Esophagus squamous epithelium (tissue), 5 donors: ENCODE measurements at places on chromosomes 6 and 20. TPM values are rescaled to one million over a fixed set of nuclear protein-coding genes. Genes with fewer than 3 reads are reported as not detected.

IL20RA gene
- total RNA-seq: 20.7 TPM

TGM6 gene
- total RNA-seq: not detected

CDH4 gene
- not detected for total RNA-seq

LAMA2 gene
- 9.5 TPM for total RNA-seq

PHACTR3 gene
- 0.18 TPM for total RNA-seq

VSX1 gene
- not detected for total RNA-seq

KCNK5 gene
- 11.0 TPM for total RNA-seq

CHD6 gene
- 11.8 TPM for total RNA-seq

PSORS1C2 gene
- total RNA-seq: not detected

LPA gene
- total RNA-seq: 1.2 TPM

LGSN gene
- total RNA-seq: not detected

DNMT3B gene
- 2.2 TPM for total RNA-seq

HLA-F gene
- 10.2 TPM for total RNA-seq

TMC2 gene
- total RNA-seq: not detected

THBS2 gene
- 4.3 TPM for total RNA-seq

CDSN gene
- not detected for total RNA-seq

SCP2D1 gene
- not detected for total RNA-seq

CDK5RAP1 gene
- 20.5 TPM for total RNA-seq

SCRT2 gene
- not detected for total RNA-seq

IL17F gene
- total RNA-seq: not detected

PTPRT gene
- not detected for total RNA-seq

FAM162B gene
- 6.5 TPM for total RNA-seq

SALL4 gene
- total RNA-seq: 0.26 TPM

ADGRG6 gene
- total RNA-seq: 22.3 TPM

HRH3 gene
- not detected for total RNA-seq

BEND6 gene
- not detected for total RNA-seq

LY6G6C gene
- 0.53 TPM for total RNA-seq

CYP39A1 gene
- total RNA-seq: 3.0 TPM

PLCB4 gene
- total RNA-seq: 3.9 TPM

CLIC5 gene
- total RNA-seq: 1.3 TPM

BHLHE23 gene
- total RNA-seq: not detected
